ENCODE measurements at places on chromosomes 16 and 17.

GRCh38 chr16:52834736-52835465, 217.8 kb downstream of the CHD9NB start:
- DNase-seq = peak; percentile 15

GRCh38 chr17:65684631-65685030, 123.2 kb upstream of the AXIN2 start:
- no peak for DNase-seq

GRCh38 chr16:54936979-54937670, 6.5 kb downstream of the IRX5 start:
- no peak for DNase-seq

DNA sequence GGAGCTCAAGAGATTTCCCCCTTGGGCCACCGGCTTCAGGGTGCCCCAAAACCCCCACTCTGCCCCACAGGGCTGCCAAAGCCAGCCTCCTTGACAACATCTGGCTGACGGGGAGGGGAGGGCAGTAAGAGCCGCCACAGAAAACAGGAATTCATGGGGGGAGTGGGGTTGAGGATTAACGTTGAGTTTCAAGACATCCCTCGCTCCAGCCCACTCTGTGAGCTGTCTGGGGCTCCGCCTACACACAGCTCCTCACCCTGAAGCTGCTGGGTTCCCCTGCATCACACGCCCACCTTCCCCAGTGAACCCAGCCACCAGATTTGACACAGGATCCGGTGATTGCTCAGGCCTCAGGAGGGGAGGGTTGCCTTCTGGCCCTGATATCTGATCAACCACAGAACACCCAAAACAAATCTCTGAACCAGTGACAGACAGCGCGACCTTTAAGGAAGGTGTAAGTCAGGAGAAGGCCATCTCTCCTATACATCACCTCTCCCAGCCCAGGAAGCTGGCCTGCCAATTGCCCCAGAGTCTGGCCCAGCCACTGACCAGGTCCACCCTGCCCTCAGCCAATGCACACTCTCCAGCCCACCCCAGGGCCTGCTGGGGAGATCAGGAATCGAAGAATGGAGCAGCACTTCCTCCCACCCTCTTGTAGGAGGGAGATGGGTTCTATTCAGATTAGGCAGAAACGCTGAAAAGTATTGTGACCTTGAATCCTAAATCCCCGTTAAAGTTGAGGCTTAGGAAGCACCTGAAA, 132.1 kb downstream of the CLEC16A start:
- DNase-seq = no peak

GRCh38 chr17:12081720-12082119, 61.0 kb downstream of the MAP2K4 start:
- DNase-seq = no peak

- DNase-seq = no peak
Measured at GRCh38 chr17:32927201-32927723, 691 bp upstream of the TMEM98 start.

DNA sequence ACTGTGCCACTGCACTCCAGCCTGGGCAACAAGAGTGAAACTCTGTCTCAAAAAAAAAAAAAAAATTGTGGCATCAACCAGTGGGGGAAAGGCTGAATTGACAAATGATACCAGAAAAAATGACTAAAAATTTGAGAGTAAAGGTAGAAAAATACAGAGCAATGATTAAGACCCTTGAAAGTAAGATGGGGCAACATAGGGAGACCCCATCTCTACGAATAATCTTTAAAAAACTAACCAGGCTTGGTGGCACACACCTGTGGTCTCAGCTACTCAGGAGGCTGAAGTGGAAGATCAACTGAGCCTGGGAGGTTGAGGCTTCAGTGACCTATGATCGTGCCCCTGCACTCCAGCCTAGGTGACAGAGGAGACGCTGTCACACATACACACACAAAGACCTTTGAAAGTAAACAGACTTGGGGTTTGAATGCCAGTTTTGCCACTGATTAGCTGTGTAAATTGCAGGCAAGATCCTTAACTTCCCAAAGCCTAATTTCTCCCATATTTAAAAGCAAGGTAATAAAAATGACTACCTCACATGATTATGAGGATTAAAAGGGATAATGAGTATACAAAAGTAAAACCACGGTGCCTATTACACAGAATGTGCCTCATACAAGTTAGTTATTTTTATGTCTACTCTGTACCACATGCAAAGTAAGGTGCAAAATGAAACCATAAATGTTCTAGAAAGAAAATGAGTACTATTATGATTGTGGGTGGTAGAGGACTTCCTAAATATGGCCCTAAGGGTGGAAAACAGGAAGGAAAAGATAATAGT, 21.7 kb upstream of the PAFAH1B1 start:
- no peak for DNase-seq

GRCh38 chr16:14428043-14428442, 202.0 kb downstream of the PARN start:
- no peak for DNase-seq

- DNase-seq = peak; percentile 75
Measured at GRCh38 chr17:14833201-14833785, 431.8 kb downstream of the PMP22 start.

DNA sequence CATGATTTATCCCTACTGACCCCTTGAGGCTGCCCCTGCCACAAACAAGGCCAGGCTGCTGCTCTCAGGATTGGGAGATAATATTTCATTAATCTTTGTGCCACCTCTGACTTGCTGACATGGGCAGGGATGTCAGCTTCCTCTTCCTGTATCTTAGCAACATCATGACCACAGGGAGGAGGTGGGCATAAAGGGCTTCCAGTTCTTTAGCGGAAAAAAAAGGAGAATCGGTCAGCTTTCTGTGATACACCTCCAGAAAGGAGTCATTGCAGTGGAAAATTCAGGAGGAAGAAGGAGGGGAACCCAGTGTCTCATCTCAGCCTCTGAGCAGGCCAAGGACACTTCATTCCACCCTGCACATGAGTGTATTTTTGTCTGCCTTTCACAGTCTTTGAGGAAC, 206.8 kb upstream of the SDK2 start:
- DNase-seq = no peak

GRCh38 chr17:81434072-81434471, 38.8 kb downstream of the BAHCC1 start:
- no peak for DNase-seq

DNA sequence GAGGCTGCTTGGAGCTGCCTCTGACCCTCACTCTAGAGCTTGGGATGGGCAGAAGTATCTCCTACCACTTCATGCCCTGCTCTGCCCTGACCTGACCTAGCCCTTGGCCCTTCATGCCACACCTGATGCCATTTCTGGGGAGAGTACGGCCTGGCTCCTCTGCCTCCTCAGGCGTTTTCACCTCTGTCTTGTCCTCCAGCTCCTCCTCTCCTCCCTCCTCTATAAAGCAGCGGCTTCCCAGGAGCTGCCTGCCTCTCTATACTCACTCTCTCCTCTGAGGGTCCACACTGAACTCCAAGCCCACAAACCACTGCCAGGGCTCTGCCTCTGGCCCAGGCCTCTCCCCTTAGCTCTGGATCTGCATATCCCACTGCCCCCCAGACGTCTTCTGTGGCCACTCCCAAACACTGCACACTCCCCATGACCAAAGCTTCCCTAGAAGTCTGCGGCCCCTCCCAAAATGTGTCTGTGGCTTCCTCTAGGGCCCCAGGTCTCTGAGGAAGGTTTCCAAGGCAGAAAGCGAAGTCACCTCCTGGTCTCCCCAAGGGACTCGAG, 52.6 kb downstream of the PITPNM3 start:
- no peak for DNase-seq

- DNase-seq = no peak
Measured at GRCh38 chr16:84354306-84354705, 14.0 kb upstream of the ATP2C2 start.

DNA sequence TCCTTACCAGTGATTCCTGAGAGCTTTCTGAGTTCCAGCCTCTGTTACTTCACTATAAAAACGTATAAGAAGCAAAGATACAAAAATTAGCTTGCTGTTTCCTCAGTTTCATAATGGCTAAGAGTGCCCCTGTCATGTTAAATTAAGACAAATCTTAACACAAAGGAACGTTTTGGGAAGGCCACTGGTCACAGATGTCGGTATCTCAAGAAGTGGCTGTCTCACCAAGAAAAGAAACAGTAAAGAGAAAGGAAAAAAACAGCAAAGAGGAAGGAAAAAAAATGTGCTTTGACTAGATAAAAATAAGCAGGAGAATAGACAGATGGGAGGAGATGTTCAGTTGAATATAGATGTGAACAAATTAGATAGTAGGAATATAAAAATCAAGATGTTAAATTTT, 94.8 kb upstream of the AKTIP start:
- DNase-seq = no peak

GRCh38 chr16:69890114-69890891, 60.8 kb upstream of the CLEC18A start:
- peak; percentile 93 for DNase-seq

DNA sequence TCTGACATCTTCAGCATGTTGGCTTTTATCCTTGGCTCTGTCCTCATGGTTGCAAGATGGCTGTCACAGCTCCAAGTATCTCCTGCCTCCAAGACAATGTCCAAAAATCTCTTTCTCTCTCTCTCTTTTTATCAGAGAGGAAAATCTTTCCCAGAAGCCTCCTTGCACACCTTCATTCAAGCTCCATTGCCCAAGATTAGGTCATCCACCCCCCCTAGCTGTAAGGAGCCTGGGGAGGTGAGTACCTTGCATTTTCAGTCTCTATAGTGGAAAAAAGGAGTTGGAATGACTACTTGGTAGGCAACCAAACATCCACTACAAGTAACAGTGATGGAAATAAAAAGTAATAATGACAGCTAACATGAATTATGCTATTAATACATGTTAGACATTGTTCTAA, 22.0 kb upstream of the NSMCE1 start:
- peak; percentile 46 for DNase-seq

- DNase-seq = no peak
Measured at GRCh38 chr17:2044263-2044894, 2.6 kb downstream of the OVCA2 start.

DNA sequence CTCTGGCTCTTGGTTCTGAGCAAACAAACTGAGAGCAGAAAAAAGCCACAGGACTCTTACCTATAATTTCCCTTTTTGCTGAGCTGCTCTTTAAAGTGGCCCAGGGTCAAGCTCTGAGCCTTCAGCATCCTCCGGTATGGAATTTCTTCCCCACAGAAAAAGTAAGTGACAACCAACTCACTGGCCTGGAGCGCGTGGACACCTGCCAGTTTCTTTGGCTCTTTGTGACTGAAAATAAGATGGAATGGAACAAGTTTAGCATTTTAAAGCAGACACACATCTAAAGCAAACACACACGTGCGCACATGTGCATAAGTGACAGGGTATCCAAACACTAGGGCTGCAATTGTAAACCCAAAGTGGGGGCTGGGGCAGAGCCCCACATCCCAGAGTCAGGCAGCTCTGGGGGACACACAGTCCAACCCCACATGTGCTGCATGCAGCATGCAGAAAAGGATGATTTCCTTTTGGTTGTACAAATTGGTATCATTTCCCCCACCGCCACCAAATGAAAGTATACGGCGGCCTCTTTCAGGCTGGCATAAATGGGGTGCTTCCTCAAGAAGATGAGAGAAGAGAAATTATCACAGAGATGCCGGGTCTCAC, 27.5 kb downstream of the AXIN2 start:
- no peak for DNase-seq

- peak; percentile 97 for DNase-seq
Measured at GRCh38 chr16:3611146-3611975, at the start of gene SLX4. Gene SLX4 (minus strand): TSS chr16:3611606. CDS start chr16:3608964, 2,642 bp downstream.

DNA sequence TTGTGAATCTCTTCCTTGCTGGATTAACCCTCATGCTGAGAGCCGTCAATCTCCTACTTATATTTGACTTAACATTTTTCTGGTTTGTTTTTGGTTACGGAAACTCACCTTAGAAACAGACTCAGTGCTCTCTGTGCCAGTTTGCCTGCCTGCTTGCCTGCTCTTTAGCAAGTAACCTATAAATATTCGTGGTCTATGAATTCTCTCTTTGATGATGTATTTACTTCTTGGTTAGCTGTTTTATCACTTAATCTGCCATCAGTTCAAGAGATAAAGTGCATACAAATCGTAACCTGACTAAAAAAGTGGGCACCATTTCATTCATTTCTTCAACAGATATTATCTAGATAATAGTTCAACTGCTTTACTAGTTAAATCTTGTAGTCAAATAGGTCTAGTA, 26.7 kb downstream of the CYB5B start:
- no peak for DNase-seq
